Activated T-cell treated with anti-CD3 and anti-CD28 coated beads for 48 hours (primary cell): ENCODE measurements at places on chromosomes 12 and 14.

- DNase-seq = no peak
Observed at GRCh38 chr12:88179436-88180014, 37.4 kb downstream of the TMTC3 start.

GRCh38 chr14:21059842-21060613 is 2.4 kb downstream of the RNASE8 start:
- no peak for DNase-seq

DNA sequence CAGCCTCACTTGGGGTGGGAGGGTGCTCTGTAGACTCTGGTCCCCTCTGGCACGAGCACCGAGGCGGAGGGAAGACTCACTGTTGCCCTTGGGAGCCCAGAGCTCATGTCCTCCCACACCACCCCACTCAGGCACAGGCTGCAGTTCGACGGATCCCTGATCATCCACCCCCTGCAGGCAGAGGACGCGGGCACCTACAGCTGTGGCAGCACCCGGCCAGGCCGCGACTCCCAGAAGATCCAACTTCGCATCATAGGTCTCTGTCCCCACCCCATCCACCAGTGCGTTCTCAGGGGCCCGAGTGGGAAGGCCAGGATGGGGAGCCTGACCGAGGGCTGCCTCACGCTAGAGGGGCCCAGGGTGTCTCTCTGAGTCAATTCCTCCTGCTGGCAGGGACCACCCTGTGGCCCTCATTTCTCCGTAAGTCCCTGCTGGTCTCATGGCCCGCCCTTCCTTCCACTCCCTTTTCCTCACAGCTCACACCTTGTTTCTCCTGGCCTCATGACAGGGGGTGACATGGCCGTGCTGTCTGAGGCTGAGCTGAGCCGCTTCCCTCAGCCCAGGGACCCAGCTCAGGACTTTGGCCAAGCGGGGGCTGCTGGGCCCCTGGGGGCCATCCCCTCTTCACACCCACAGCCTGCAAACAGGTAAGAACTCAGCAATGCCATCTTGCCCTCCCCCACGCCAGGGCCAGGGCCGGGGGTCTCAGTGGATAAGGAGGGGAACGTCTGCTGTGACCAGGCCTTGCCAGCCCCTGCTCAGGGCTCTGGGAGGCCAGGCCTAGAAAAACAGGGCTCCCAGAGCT is 27.0 kb downstream of the PAPLN start:
- no peak for DNase-seq

DNA sequence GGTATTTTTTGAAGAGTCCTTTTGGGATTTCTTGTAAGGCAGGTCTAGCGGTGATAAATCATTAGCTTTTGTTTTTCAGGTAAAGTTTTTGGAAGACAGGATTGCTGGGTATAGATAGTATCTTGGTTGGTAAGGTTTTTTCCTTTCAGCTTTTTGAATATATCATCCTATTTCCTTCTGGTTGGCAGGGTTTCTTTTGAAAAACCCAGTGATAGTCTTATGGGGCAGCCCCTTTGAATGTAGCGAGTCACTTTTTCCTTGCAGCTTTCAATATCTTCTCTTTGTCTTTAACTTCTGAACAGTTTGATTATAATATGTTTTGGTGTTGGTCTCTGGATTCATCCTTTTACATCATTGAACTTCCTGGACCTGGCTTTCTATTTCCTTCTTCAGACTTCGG is 20.2 kb downstream of the TMX1 start:
- no peak for DNase-seq

DNA sequence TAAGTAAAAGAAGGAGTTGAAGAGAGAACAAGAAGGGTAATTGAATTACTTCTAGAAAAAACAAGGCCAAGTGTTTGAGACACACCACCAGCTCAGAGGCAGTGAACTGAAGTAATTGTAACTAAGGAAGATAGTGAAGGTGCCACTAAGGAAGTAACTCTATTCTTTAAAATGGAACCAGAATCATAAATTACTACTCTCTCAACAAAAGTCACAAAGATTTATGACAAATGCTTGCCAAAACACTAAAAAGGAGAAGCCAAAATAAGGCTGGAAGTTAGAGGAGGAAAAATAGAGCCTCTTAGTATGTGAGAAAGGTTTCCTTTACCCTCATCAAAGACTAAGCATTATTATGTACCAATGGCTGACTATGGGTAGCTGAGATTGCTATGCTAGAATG is 208.5 kb downstream of the MDGA2 start:
- no peak for DNase-seq

DNA sequence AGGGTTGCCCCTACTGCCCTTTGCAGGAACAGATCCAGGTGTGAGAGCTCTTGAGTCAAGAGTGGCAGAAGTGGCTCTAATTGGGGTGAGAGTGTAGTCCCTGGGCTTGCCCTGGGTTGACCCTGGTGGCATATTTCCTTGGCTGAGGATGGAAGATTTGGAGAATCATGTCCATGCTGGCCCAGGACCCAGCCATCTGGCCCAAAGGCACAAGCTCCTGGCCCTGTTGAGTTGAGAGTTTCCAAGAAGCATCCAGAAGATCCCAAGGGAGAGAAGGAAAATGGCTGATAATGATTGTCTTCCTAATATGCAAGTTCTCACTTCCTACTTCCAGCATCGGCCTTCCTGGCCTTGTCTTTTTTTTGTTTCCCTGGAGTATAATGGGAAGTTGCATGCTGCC is 55.5 kb upstream of the SRSF5 start:
- DNase-seq = no peak

GRCh38 chr14:32710731-32711680 is 227.7 kb upstream of the NPAS3 start:
- DNase-seq = no peak

GRCh38 chr12:44874981-44875416 is 1.1 kb downstream of the NELL2 start:
- peak; percentile 8 for DNase-seq

- no peak for DNase-seq
Observed at GRCh38 chr12:53596920-53597363, 29.2 kb downstream of the ATF7 start.
